Mesendoderm (in vitro differentiated cells): ENCODE measurements at places on chromosomes 4 and X.

DNA sequence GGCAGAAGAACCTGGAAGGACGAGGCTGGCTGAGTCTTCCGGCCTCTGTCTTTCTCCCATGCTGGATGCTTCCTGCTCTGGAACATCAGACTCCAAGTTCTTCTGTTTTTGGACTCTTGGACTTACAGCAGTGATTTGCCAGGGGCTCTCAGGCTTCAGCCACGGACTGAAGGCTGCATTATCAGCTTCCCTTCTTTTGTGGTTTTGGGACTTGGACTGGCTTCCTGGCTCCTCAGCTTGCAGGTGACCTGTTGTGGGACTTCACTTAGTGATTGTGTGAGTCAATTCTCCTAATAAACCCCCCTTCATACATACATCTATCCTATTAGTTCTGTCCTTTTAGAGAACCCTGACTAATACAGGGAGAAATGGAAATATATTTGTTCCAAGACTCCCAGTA, 265.8 kb downstream of the PCDH18 start:
- DNase-seq: no peak
- no peak overlapping the region for H3K27ac ChIP-seq
- no peaks in the 10 kb centered on the region for H3K27me3 ChIP-seq

DNA sequence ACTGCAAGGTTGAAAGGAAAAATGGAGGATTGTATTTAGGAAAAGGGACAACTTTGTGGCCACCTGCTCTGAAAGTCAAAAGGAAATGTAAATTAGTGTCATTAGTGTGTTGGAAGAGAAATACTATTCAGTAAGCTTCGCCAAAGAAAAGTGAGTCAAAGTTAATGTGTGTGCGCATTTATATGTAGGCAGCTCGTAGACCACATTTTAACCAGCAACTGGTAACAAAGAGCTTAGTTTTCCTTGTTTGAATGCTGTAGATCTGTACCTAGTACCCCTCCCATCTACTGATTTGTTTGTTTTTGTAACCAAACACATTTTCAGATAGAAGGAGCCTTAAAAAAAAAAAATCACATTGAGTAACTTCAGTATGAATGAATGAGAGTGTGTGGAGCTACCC, 69.3 kb downstream of the GPAT3 start:
- H3K4me1 ChIP-seq: no peaks in the 10 kb centered on the region
- no peaks in the 10 kb centered on the region for H3K27me3 ChIP-seq
- H3K4me3 ChIP-seq: no peak overlapping the region
- no peak overlapping the region for H3K27ac ChIP-seq
- DNase-seq: no peak

DNA sequence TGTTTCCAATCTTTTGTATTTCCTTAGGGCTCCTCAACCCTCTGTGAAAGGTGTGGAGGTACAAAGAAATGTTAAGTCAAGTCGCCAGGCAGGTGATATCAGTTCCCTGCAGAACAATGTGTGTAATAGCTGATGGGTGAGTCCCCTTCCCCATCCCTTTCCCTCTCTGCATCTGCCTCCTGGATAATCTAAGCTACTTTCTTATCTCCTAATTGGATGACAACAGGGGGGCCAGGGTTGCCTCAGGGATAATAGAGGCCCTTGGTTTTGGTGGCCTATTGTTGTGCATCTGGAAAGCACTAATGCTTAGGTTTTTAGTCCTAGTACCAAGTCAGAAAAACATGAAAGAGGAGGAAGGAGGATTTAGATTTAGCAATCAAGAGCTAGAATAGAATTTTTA, 29.1 kb downstream of the MAGED1 start:
- H3K4me3 ChIP-seq: no peak overlapping the region
- H3K27me3 ChIP-seq: no peaks in the 10 kb centered on the region
- H3K4me1 ChIP-seq: no peaks in the 10 kb centered on the region
- peak; percentile 86 for DNase-seq

GRCh38 chr4:114383067-114383466, 215.5 kb upstream of the UGT8 start:
- no peak overlapping the region for H3K27ac ChIP-seq
- no peak overlapping the region for H3K4me3 ChIP-seq
- DNase-seq: no peak
- no peaks in the 10 kb centered on the region for H3K27me3 ChIP-seq
- no peaks in the 10 kb centered on the region for H3K36me3 ChIP-seq

GRCh38 chr4:148315049-148315448, 127.2 kb downstream of the NR3C2 start:
- DNase-seq: no peak
- no peak overlapping the region for H3K27ac ChIP-seq
- no peak overlapping the region for H3K4me3 ChIP-seq

- no peak overlapping the region for H3K4me3 ChIP-seq
- no peaks in the 10 kb centered on the region for H3K4me1 ChIP-seq
- DNase-seq: no peak
- H3K27ac ChIP-seq: no peak overlapping the region
- no peaks in the 10 kb centered on the region for H3K27me3 ChIP-seq
Measured at GRCh38 chr4:81685104-81685503, 213.4 kb upstream of the RASGEF1B start.

- H3K27ac ChIP-seq: no peak overlapping the region
- DNase-seq: no peak
- H3K36me3 ChIP-seq: no peaks in the 10 kb centered on the region
- H3K4me3 ChIP-seq: no peak overlapping the region
Measured at GRCh38 chr4:15894921-15895916, 43.3 kb downstream of the FGFBP1 start.

- peak; percentile 90 for DNase-seq
- no peak overlapping the region for H3K27ac ChIP-seq
- no peaks in the 10 kb centered on the region for H3K27me3 ChIP-seq
- no peaks in the 10 kb centered on the region for H3K4me1 ChIP-seq
- H3K4me3 ChIP-seq: no peak overlapping the region
Measured at GRCh38 chr4:173752610-173753230, 222.7 kb upstream of the HAND2 start.

GRCh38 chr4:68079928-68080327, 49.7 kb downstream of the TMPRSS11F start:
- H3K27ac ChIP-seq: no peak overlapping the region
- H3K27me3 ChIP-seq: no peaks in the 10 kb centered on the region
- H3K4me3 ChIP-seq: no peak overlapping the region
- H3K36me3 ChIP-seq: no peaks in the 10 kb centered on the region

GRCh38 chr4:7279902-7280301, 87.6 kb downstream of the SORCS2 start:
- no peak overlapping the region for H3K4me3 ChIP-seq
- peak; percentile 25 for DNase-seq
- no peaks in the 10 kb centered on the region for H3K27me3 ChIP-seq
- H3K27ac ChIP-seq: no peak overlapping the region

- H3K4me3 ChIP-seq: no peak overlapping the region
- H3K27me3 ChIP-seq: no peaks in the 10 kb centered on the region
- no peak for DNase-seq
- no peaks in the 10 kb centered on the region for H3K36me3 ChIP-seq
Measured at GRCh38 chr4:142347241-142347640, 498.9 kb downstream of the INPP4B start.

DNA sequence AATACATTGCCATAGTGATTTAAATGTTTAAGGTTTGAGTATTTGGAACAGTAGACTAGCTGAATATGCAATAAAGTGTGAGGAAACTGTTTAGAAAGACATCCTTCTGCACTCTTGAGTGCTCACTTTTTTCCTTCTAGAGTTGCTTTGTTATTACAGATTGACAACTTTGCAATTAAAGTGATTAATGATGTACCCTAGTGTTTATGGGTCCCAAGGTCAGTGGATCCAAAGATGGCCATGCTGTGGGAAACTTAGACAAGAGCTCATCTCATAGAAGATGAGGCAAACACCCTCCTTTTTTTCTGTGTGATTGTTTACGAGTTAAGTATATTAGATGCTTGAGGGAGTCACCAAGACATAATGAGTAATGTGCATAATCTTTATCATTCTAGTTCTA, 118.8 kb downstream of the PDLIM5 start:
- no peaks in the 10 kb centered on the region for H3K36me3 ChIP-seq
- H3K27me3 ChIP-seq: no peaks in the 10 kb centered on the region
- peaks cover under 1% of the 10 kb centered on the region for H3K4me1 ChIP-seq
- no peak overlapping the region for H3K27ac ChIP-seq
- H3K4me3 ChIP-seq: no peak overlapping the region
- DNase-seq: no peak

DNA sequence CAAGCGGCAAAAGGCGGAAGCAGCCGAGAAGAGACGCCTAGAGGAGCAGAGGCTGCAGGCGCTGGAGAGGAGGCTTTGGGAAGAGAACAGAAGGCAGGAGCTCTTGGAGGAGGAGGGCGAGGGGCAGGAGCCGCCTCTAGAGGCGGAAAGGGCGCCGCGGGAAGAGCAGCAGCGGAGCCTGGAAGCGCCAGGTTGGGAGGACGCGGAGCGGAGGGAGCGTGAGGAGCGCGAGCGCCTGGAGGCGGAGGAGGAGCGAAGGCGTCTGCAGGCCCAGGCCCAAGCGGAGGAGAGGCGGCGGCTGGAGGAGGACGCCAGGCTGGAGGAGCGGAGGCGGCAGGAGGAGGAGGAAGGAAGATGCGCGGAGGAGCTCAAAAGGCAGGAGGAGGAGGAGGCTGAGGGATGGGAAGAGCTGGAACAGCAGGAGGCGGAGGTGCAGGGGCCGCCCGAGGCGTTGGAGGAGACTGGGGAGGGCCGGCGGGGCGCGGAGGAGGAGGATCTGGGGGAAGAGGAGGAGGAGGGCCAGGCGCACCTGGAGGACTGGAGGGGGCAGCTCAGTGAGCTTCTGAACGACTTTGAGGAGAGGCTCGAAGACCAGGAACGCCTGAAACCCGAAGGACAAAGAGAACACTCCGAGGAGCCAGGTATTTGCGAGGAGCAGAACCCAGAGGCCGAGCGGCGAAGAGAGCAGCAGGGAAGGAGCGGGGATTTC, 72.9 kb downstream of the AASDH start:
- H3K27ac ChIP-seq: no peak overlapping the region
- no peaks in the 10 kb centered on the region for H3K27me3 ChIP-seq
- H3K36me3 ChIP-seq: no peaks in the 10 kb centered on the region
- no peak for DNase-seq
- H3K4me3 ChIP-seq: no peak overlapping the region

DNA sequence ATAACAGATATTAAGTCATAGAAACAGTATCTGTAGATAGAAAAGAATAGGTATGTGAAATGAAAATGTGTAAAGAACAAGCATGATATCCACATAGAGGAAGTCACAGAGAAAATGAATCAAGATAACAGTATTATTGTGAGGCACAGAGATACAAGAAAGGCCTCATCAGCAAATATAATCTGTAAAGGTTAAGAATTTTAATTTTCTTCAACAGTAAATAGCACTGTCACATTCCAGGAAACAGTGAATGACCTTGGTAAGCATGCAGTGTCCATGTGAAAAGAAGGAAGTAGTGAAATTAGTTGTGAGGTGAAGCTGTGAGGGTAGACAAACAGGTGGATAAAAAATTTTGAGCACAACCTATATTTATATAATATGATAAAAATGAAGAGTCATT, 39.5 kb upstream of the NDST4 start:
- no peak overlapping the region for H3K27ac ChIP-seq
- no peaks in the 10 kb centered on the region for H3K36me3 ChIP-seq
- H3K4me1 ChIP-seq: no peaks in the 10 kb centered on the region
- H3K27me3 ChIP-seq: no peaks in the 10 kb centered on the region
- DNase-seq: no peak

- H3K27me3 ChIP-seq: no peaks in the 10 kb centered on the region
- H3K4me3 ChIP-seq: no peak overlapping the region
- peak; percentile 50 for DNase-seq
- H3K36me3 ChIP-seq: no peaks in the 10 kb centered on the region
Measured at GRCh38 chr4:83780053-83780733, 244.3 kb downstream of the GPAT3 start.

DNA sequence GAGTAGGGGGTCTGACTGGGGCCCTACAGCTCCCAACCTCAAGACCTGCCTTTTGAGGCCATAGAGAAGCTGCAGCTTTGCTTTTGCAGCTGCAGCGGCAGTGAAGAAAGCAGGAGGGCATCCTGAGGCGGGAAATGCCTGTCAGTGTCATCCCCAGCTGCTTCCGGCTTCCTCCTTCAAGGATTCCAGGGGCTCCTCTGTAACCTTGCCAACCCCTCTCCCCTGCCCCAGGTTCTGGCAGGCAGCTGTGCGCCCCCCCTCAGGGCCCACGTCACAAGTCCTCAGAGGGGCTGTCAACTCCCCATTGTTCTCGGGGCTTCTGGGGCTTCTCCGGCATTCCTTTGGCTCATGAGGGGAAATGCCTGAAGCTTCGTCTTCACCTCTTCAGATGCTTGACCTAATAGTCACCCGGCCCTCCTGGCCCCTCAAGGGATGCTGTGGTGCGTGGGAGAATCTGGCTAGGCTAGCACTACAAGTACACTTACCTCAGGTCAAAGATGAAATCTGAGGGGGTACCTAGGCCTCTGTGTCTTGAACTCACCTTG, 31.9 kb downstream of the APLN start:
- H3K4me3 ChIP-seq: no peak overlapping the region
- no peaks in the 10 kb centered on the region for H3K36me3 ChIP-seq
- no peak overlapping the region for H3K27ac ChIP-seq

- no peak overlapping the region for H3K27ac ChIP-seq
- no peak for DNase-seq
- no peak overlapping the region for H3K4me3 ChIP-seq
- H3K27me3 ChIP-seq: no peaks in the 10 kb centered on the region
Measured at GRCh38 chr4:117783716-117784115, 250.6 kb upstream of the NDST3 start.

DNA sequence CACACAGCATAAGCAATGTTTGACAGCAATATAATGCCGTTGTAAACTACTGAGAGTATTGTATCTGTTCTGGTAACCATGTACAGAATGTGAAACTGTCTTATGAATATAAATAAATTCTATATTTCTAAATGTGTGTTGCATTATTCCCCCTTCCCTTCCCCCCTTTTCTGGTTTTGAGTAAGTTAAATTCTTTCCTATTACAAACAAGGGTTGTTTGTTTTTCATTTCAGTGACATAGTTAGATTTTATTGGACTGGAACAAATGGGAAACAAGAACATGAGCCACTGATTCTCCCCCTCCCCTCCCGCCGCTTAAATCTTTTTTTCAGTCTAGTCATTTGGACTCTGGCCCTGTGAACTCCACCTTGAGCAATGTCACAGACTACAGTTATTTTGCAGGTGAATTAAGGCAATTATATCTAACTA, 69.8 kb downstream of the GPAT3 start:
- H3K36me3 ChIP-seq: no peaks in the 10 kb centered on the region
- no peaks in the 10 kb centered on the region for H3K27me3 ChIP-seq
- H3K27ac ChIP-seq: no peak overlapping the region
- no peak for DNase-seq
- no peak overlapping the region for H3K4me3 ChIP-seq

- H3K4me3 ChIP-seq: no peak overlapping the region
- no peaks in the 10 kb centered on the region for H3K27me3 ChIP-seq
- no peak overlapping the region for H3K27ac ChIP-seq
- no peaks in the 10 kb centered on the region for H3K4me1 ChIP-seq
- H3K36me3 ChIP-seq: no peaks in the 10 kb centered on the region
Measured at GRCh38 chr4:34043131-34043530, 2201.2 kb downstream of the ARAP2 start.

- DNase-seq: no peak
- no peak overlapping the region for H3K4me3 ChIP-seq
- no peak overlapping the region for H3K27ac ChIP-seq
Measured at GRCh38 chr4:182175788-182176519, 67.2 kb upstream of the TENM3 start.
